Activated CD8-positive, alpha-beta memory T cell treated with anti-CD3 and anti-CD28 coated beads for 1 hour (primary cell): ENCODE measurements at places on chromosomes 3 and 15.

- no peak for DNase-seq
These were observed 127.6 kb upstream of the MME start for GRCh38 chr3:154952553-154952952.

- peak; percentile 16 for DNase-seq
These were observed 104.2 kb upstream of the SLC7A14 start for GRCh38 chr3:170689893-170690660.

GRCh38 chr3:197003461-197004385 lies 25.9 kb downstream of the MELTF start:
- no peak for DNase-seq

DNA sequence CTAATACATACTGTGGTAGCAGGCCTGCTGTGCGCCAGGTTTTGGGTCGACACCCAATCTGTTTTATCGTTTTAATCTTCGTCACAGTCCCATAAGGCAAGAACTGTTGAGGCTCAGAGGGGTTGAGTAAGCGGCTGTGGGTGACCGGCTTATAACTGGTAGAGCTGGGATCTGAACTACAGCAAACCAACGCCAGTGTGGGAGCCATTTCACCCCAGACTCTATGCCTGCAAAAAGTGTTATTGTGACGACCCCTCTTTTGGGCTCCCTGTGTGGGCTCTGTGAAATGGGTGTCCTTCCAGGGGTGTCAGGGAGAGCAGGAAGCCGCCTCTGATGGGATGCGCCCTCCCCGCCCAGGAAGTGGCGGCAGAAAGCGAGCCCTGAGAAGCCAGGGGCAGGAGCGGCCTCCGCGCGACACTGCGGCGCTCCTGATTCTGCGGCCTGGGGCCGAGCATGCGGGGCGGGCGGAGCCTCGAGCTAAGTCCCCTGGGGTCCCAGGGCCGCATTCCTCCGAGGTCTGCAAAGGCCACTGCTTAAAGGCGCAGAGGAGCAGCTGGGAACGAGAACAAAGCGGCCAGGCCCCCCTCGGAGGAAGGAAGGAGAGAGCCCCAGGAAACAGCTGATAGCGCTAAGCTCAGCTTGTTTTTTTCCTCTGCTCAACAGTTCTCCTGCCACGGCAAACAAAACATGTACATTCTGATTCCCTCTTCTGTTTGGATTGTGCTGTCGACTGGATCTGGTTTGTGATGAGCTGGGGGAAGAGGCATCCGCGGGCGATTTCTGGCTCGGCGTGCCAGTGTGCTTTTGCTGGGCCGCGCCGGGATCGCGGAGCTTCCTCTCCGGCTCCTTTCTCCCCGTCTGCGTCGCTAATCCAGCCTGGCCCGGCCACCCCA lies 33.9 kb downstream of the GRK7 start:
- peak; percentile 13 for DNase-seq

DNA sequence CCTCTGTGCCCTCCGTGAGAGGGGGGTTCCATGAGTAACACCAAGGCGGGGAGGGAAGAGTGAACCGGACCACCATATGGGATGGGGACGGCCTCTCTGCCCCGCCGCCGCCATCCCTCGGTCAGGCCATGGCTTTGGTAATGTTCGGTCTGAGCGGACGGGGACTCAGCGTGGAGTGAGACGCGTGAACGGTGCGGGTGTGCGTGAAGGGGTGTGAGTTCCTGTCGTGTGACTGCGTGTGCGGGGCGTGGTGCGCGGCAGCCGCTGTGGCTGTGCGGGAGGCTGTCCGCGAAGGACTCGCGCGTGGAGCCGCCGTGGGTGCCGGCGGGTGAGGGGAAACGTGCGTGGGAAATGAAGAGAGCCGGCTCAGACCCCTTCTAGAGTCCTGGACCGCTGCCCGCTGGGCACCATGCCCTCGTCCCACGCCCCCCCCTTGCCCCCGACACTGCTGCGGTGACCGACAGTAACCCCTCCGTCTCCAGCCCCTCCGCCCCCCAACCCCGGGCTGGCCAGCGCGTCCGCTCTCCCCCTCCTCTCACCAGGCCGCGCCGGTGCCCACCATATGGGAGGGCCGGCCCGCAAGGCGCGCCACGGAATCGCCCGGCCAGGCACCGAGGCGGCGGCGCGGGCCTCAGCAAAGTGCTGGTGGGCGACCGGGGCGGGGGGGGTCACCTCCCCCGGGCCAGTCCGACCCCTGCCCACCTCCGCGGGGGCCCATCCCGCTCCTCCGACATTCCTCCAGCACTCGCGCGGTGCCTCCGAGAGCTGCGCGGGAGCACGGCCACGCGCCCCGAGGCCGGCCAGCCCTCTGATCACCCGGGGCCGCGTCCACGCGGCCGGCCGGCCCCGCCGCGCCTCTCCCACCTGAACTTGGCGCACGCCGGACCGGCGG lies 589 bp downstream of the KLF15 start:
- no peak for DNase-seq

DNA sequence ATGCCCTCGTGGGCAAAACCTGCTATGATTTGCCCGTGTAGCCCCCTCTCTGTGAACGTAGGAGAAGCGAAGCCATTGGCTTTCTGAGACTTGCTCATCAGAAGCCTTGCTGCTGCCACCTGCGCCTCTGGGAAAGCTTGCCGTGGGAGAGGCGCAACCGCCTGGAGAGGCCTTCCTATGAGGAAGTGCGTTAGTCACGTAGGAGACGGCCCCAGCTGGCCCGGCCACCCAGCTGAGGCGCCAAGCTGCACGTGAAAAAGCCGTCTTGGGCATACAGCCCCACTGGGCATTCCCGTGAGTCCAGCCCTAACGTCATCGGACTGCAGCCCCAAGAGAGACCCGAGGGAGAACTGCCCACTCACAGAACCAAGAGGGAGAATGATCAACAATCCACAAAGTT lies 49.1 kb upstream of the TJP1 start:
- no peak for DNase-seq
